ENCODE measurements at places on chromosomes 5 and 9.

DNA sequence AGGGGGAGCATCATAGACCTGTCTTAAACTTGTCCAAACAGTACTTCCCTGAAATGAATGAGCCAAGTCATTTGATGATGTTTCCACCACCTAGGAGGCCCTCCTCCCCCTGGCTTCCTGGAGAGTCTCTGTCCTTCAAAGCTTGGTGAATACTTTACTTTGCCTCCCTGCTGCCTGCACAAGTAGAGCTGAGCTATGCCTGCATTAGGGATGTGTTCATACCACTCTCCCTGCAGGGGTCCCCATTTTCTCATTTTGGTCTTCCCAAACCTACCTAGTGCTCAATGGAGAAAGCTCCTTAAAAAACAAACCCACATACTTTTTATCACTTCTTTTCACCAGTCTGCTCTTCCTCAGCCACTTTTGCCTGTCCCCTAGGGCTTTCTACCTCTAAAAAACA, 7.7 kb downstream of the CCNI2 start:
- no peak for DNase-seq

DNA sequence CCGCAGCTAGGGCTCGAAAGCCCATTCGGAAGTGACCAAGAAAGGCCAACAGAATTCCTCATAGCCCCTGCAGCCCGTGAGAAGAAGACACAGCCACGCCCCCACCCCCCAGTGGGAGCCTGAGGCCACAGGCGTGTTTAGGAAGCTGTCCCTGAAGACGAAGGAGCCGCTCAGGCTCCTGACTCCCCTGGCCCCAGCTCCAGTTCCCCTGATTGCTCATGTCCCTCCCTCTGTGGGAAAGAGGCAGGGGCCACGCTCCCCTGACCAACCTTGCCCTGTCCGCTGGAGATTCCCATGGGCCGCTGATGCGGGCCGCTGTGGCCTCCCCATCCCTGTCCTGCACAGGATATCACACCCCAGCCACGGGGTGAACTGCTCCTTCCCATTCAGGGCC, 13.6 kb downstream of the ROPN1L start:
- DNase-seq, result no peak

GRCh38 chr9:81431641-81432040, 257.7 kb downstream of the TLE1 start:
- DNase-seq, result no peak

GRCh38 chr5:51018423-51018822, 352.0 kb downstream of the PARP8 start:
- DNase-seq, result no peak

- no peak for DNase-seq
Observed at GRCh38 chr5:6483880-6484382, 35.3 kb downstream of the UBE2QL1 start.

- no peak for DNase-seq
Observed at GRCh38 chr5:115639377-115639776, 13.5 kb upstream of the TMED7 start.

GRCh38 chr9:117926031-117926658, 221.9 kb downstream of the TLR4 start:
- DNase-seq, result no peak

DNA sequence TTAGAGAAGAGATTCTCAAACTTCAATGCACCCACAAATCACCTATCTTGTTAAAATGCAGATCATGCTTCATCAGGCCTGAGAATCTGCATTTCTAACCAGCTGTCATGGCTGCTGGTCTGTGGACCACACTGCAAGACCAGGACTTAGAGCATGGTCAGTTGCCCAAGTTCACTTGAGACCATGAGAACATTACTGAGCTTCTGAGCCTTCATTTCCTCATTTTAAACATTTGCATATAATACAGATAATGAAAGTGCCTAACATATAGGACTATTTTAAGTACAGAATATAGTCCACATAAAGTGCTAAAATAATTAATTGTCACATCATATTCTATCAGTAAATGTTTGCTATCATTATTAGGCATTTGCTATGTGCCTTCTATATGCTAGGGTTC, 260.8 kb upstream of the TNC start:
- no peak for DNase-seq

- DNase-seq, result no peak
Observed at GRCh38 chr5:41787265-41787664, 83.0 kb downstream of the OXCT1 start.

GRCh38 chr5:10689391-10690081, 71.5 kb downstream of the DAP start:
- no peak for DNase-seq

GRCh38 chr5:73093943-73094342, 26.4 kb upstream of the TMEM171 start:
- DNase-seq, result no peak

GRCh38 chr9:3977614-3978112, 322.2 kb downstream of the GLIS3 start:
- no peak for DNase-seq

GRCh38 chr9:83999141-83999918, 18.7 kb downstream of the RMI1 start:
- no peak for DNase-seq

- DNase-seq, result no peak
Observed at GRCh38 chr9:35629597-35629996, 11.4 kb upstream of the CD72 start.

GRCh38 chr5:2658447-2658846, 93.0 kb downstream of the IRX2 start:
- DNase-seq, result no peak

- DNase-seq, result no peak
Observed at GRCh38 chr9:137582286-137582860, 3.6 kb upstream of the DPH7 start.

GRCh38 chr5:17713301-17713700, 79.0 kb downstream of the TAF11L14 start:
- no peak for DNase-seq

DNA sequence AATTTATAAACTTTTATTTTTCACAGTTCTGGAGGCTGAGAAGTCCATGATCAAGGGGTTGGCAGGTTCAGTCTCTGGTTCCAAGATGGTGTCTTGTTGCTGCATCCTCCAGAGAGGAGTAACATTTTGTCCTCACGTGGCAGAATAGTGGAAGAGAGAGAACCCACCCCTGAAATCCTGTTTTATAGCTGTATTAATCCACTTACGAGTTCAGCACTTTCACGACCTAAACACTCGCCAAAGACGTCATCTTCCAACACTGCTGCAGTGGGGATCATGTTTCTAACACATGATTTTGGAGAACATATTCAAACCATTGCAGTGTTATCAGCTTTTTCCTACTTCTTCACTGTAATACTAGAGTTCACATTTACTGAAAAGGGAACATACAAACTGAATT, 233.0 kb upstream of the ATP10B start:
- no peak for DNase-seq

DNA sequence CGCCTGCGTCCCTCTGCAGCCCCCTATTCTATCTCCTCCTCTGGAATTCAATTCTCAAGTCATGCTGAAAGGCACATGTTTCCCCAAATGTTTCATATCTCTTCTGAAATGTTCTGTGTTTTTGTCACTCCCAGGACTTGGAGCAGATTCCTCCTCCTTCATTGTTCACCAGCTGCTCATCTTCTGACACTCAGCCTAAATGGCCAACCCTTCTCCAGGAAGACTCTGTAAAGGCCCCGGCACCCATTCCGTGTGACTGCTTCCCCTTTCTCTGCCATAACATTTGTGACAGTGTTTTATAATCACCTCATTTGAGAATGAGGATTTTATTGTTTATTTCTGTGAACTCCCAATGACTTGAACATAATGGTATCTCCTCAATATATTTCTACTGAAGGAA, 170.8 kb upstream of the ADAMTS16 start:
- DNase-seq, result no peak

DNA sequence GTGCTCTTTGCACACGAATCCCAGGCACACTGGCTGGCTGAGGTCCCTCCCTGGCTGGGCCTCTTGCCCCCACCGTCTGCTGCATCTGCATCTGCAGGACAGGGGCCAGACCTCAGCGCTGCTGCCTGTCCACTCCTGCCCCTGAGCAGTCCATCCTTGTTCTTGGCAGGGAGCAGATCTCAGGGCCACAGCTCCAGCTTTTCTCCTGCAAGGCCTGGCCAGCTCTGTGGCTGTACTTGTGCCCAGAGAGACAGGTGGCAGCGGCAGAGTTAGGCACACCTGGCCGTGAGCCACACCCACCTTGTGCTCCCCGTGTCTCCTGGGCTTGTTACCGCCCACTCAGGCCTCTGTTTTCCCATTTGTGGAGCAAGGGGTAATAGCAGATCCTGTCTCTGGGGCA, 13.9 kb downstream of the NEK6 start:
- no peak for DNase-seq

DNA sequence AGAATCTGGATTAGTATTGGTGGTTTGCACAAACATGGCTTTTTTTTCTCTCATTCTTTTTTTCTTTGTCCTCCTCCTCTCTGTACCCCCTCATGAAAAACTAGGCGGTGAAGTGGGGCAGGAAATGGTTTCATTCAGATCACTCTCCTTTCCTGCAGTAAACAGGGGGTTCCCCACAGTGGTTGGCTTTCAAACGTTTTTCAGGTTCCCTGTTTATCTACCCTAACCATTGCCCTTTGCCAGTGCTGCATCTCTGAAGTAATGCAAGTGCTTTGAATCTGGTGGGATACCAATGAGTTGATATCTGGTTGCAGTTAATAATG, 29.8 kb downstream of the NR4A3 start:
- DNase-seq, result no peak

- DNase-seq, result no peak
Observed at GRCh38 chr5:43171926-43172325, 20.1 kb upstream of the NIM1K start.

GRCh38 chr9:115305543-115305942, 187.6 kb upstream of the TNC start:
- no peak for DNase-seq

GRCh38 chr5:170635706-170636105, 131.9 kb downstream of the KCNIP1 start:
- DNase-seq, result no peak

DNA sequence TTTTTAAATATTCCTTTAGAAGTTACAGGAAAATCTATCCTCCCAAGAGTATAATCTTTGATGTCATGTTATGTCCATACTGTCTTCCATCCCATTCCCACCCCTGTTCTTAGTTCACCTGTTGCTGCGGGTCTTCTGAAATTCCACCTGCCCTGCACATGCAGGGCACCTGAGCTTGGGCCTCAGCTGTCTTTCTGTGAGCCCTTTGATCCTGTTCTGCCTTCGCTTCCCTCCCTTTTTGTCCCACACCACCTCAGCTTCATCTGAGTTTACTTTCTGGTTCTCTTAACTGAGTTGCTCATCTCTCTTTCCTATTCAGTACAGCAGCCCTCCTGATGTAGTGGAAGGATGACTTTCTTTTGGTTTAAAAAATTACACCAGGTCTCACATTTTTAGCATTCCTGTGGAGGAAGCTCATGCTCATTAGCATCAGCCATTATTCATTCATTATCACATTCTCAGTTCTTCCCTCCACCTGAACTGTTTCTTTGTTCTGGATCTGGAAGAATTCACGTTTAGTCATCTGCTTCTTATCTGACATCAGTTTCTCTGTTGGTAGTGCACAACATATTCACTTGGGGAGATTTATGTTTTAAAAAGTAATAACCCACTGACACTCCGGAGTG, 211.0 kb downstream of the ADCY2 start:
- no peak for DNase-seq

DNA sequence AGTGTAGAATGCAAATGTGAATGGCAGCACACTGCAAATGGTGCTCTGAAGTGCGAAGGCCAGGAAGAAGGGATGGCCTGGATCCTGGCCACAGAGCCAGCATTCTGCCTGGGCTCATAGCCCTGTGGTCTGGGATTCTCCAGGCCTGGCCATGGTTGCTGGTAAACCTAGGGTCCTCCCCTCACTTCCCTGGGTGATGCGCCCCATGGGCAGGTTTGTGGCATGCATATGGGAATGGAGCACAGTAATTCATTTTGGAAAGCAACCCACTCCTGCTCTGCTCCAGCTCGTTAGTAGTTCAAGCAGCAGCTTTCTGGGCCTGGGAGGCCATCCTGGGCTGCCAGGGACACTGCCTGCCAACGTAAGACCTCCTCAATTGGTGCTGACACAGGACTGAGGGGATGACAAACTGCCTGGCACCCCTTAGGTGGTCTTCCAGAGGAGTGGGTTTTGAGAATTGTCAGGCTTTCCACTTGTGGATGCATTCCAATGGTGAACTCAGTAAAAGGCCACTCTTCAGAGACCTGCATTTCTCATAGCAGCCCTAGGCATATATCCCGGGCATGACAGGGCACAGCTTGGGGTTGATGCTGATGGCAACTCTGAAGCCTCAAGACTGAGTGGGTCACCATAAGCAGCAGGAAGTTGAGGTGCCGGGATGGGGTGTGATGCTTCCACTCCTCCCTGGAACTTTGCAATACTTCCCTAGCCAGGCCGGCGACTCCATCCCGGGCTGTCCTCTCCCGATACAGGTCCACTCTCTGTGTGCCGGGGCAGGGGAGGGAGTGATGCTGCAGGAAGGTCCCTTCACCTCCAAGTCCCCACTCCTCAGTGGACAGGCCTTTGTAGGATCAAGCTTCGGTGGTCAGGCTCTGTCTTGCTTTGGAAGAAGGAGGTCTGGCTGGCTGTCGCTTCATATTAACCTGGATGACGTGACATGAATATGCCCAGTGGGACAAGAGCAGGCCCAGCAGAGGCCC, 1.2 kb upstream of the SLC25A48 start:
- no peak for DNase-seq

- DNase-seq, result no peak
Observed at GRCh38 chr5:138541511-138542179, 1.4 kb downstream of the ETF1 start.

DNA sequence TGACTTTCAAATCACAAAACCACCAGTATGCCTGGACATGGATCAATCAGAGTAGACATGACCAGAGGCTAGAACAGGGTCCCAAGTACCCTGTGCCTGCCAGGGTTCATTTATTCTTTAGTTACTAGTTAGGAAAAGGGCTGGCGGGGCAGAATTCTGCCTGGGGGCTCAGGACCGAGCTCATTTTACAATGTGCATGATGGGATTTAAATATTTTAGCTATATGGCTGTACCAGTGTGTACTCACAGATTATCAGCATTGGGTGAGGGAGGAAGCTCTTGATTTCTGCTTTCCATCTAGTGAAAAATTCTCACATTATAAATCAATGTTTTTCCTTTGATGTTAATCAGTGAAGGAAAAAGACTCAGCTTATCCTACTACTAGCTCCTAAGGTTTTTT, 1511.1 kb downstream of the EFNA5 start:
- DNase-seq, result no peak
